ENCODE measurements at places on chromosomes 2 and 18.

- DNase-seq: no peak
These were observed 37.5 kb downstream of the ARHGAP25 start for GRCh38 chr2:68772109-68772508.

- no peak for DNase-seq
These were observed 59.1 kb upstream of the SLC14A2 start for GRCh38 chr18:45556222-45556621.

GRCh38 chr2:189060096-189060642, 86.0 kb downstream of the COL3A1 start:
- no peak for DNase-seq

- no peak for DNase-seq
These were observed 130.2 kb upstream of the ACVR2A start for GRCh38 chr2:147714582-147714981.

DNA sequence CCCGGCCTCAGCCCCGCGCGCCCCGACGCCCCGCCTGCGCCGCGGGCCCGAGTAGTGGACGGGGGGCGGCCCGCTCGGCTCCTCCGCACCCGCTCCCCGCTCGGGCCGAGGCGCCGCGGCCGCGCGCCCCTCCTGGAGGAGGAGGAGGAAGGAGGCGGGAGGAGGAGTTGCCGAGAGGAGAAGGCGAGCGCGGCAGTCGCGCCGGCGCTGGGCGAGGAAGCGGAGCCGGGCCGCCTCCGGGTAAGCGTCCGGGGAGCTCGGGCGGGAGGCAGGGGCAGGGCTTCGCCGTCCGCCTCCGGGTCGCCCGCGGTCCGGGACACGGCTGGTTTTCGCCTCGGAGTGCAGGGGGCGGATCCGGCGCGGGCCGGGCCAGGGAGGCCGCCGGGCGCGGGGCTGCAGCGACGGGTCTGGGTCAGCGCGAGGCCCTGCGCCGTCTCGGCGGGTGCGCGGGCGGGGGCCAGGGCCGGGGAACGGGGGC, at the start of gene SOCS6:
Gene SOCS6 (plus strand): TSS at position 195 of the 478 bp plus-strand sequence. CDS start 35,624 bp downstream, outside the sequence.
- peak; percentile 53 for DNase-seq

DNA sequence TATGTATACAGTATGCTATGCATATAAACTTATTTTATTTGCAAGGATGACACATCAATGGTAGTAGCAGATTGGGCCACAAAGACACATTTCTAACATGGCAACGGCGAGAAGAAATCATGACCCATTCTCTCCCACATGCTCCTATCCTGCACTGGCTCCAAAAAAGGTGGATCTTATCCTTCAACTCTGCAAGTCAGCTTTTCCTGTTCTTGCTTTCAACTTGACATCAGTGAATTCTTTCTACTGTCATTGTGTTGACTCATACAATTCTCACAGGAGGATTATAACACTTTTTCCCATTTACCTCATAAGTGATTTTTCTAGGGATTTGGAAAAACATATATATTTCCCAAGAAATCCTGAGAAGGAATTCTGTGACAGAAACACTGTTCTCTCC, 53.1 kb downstream of the ACVR1 start:
- DNase-seq: no peak

DNA sequence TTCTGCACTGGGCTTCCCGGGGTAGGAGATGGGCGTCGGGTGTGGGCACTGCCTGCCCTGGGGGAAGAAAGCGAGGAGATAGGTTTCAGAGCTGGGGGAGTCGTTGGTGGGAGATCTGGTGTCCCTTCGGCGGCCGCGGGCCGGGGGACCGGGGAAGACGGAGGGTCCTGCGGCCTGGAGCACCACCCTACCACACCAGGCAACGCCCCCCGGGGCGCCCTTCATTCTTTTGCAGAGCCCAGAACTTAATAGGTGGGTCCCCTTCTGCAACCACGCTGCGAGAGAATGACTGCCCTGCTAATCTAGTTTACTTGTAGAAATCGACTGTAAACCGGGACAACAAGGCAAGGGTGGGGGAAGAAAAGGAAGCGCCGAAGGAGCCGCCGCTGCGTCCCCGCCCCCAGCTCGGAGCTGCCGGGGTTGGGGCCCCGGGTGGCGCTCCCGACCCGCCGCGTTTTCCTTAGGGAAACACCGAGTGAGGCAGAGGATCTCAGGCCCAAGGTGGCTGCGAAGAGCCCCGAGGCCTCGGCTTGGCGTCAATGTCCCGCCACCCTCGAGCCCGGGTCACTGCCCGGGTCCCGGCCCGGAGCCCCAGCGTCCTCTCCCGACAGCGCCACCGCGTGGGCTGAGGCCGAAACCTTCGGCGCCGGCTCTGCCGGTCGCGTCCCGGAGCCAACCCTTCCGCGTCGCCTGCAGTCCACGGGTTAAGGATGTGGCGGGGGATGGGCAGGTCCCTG, 5.4 kb upstream of the SATB2 start:
- peak; percentile 70 for DNase-seq

- peak; percentile 1 for DNase-seq
These were observed 503.4 kb downstream of the CCDC85A start for GRCh38 chr2:56687169-56687568.

DNA sequence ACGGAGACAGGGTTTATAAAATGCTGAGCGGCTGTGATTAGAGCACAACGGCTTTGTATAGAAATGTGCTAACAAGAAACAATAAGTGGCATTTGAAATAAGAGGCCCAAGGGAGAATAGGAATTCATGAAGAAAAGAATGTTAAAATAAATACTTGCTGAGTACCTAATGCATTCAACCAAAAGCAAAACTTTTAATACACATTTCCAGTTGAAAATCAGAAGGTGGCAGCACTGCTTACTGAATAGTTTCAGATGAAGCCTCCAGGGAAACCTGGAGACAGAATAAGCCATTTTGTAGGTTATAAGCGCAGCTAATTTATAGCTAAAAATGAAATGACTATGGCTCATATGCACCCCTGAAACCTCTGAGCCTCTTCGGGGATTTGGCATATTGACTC, 286.6 kb downstream of the DPP10 start:
- peak; percentile 2 for DNase-seq

- no peak for DNase-seq
These were observed 35.0 kb downstream of the CERKL start for GRCh38 chr2:181621779-181622490.

DNA sequence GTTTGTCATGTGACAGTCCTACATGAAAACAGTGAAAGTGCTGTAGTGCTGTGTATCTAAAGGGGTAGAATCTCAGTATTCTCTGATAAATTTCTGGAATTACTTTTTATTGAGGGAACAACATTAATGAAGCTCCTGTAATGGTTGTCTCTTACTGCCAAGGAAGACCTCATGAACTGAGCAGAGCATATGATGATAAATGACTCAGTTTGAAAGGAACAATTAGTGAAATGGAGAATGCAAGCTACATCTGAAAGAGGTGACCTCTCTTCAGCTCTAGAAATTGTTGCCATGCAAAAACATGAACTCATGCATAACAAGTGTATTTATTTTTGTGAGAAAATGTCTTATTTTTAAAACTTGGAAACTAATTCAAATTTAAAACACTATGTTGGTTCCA, 93.6 kb downstream of the SCN9A start:
- no peak for DNase-seq

GRCh38 chr2:20650393-20650876, 463 bp downstream of the HS1BP3 start:
- peak; percentile 41 for DNase-seq

- DNase-seq: no peak
These were observed 67.0 kb downstream of the ASAP2 start for GRCh38 chr2:9273486-9274130.

GRCh38 chr2:39778775-39779340, at the start of gene THUMPD2:
TSS of gene THUMPD2 (minus strand) at chr2:39779258. CDS start at chr2:39779239, 19 bp downstream.
- DNase-seq: peak; percentile 62
